ENCODE measurements at places on chromosomes 3 and 15.

DNA sequence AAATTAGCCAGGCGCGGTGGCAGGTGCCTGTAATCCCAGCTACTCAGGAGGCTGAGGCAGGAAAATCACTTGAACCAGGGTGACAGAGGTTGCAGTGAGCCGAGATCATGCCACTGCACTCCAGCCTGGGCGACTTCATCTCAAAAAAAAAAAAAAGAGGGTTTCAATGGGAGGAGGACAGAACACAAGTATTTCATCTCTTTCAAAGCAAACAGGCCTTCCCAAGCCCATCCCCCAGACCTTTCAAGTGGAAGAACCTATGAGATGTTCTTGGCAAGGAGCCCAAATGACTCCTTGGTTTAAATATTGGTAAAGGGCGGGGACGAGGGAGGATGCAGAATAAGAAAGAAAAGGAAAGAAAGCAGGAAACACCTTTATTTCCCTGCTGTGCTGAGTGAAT, 62.2 kb upstream of the MCF2L2 start:
- DNase-seq, result no peak

- DNase-seq, result no peak
Observed at GRCh38 chr3:153169793-153170383, 7.9 kb downstream of the RAP2B start.

GRCh38 chr15:50697109-50697797, 10.7 kb upstream of the TRPM7 start:
- no peak for DNase-seq

DNA sequence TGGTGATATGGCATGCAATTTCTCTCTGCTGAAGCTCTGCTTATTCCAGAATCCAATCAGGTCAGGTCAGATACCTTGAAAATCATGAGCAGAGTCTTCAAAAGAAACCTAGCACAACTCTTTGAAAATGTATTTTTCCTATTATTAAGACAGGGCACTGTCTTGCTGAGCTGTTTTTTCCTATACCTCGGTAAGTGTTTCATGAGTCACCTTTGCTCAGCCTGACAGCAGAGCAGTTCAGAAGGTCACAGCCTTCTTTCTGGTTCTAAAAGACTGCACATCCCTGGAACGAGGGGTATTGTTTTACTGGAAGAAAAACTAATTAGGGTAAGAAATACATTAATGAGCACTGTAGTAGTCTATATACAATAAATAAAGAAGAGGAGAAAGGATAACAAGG, 422.0 kb downstream of the SOX2 start:
- no peak for DNase-seq

DNA sequence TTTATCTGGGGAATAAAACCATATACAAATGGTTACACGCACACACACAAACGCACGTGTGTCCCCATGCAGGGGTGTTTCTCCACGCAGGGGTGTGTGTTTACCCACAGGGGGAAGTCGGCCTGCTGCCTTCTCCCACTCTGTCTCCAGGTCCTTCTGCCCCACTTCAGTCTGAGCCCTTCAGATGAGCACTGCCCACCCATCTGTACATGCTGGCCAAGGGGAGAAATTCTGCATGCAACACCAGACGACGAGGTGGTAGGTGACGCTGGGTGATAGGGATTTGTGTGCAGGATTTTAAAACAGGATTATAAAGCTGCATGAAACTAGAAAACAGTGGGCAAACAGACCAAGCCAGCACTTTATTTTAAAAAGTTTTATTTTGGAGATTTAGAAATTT, 122.5 kb downstream of the TJP1 start:
- no peak for DNase-seq

GRCh38 chr3:136044980-136045745, 79.6 kb downstream of the PPP2R3A start:
- DNase-seq, result no peak

All from OCI-LY7 (cell line).